Memory B cell (primary cell): ENCODE measurements at places on chromosomes 5 and 9.

DNA sequence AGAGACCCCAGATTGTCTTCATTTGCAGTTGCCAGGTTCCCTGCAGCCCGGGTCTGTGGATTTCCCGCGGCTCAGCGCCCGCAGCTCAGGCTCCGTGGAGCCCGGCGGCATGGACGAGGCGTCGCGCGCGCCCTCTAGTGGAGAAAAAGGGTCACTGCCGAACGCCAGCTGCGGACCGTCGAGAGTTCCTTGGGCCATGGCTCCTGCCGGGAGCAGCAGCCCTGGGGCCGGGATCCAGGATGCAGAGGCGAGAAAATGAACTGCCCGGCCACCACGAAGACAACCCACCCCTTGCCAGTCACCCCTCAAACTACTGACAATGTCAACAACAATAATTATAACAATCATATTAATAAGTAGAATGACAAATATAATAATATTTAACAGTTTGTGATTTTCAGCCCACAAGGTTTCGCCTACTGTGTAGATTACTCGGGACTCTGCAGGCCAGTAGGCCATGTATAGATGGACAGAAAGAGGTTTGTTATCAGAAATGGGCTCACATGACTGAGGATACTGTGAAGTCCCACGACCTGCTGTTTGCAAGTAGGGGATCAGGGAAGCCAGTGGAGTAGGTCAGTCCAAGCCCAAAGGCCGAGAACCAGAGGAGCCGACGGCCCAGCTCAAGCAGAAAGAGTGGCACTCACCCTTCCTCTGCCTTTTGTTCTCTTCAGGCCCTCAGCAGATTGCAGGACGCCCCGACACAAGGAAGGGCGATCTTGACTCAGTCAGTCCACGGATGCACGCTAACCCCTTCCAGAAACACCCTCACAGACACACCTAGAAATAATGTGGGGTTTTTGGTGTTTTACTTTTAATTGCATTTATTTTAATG, 43.1 kb downstream of the BOD1 start:
- peak; percentile 77 for DNase-seq

GRCh38 chr5:10331341-10331796, 22.1 kb upstream of the MARCHF6 start:
- DNase-seq, result no peak

- no peak for DNase-seq
Observed at GRCh38 chr5:133635051-133635450, 22.7 kb upstream of the FSTL4 start.

DNA sequence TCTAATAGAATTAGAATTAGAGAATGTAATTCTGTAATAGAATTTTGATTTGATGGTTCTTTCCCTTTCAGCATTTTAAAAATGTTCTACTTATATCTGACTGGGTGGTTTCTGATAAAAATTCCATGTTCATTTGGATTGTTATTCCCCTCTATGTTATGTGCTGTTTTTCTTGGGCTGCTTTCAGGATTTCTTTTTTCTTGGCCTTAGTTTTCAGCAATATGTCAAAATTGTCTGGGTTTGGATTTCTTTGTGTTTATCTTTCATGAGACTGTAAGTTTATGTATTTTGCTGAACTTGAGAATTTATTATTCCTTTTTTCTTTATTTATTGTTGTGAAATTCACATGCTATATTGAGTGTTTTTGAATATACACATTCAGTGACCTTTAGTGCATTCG, 189.1 kb downstream of the RANBP17 start:
- no peak for DNase-seq

GRCh38 chr5:2387634-2388325, 363.7 kb downstream of the IRX2 start:
- no peak for DNase-seq

DNA sequence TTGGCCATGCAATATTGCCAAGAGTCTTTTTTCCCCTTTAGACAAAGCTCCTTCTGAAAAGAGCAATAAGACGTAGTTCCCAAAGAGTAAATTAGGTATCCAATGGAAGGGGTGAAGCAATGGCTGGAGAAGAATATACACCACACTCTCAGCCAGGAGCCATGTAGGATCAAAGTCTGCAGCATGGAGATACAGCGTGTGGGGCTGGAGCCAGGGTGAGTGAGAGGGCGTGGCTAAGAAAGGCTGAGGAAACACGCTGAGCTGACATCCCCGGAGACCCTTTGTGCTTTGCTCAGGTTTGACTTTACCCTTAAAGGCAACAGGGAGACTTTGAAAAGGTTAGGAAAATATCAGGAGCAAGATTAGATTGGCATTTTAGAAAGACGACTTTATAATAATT, 87.1 kb upstream of the ELL2 start:
- no peak for DNase-seq

DNA sequence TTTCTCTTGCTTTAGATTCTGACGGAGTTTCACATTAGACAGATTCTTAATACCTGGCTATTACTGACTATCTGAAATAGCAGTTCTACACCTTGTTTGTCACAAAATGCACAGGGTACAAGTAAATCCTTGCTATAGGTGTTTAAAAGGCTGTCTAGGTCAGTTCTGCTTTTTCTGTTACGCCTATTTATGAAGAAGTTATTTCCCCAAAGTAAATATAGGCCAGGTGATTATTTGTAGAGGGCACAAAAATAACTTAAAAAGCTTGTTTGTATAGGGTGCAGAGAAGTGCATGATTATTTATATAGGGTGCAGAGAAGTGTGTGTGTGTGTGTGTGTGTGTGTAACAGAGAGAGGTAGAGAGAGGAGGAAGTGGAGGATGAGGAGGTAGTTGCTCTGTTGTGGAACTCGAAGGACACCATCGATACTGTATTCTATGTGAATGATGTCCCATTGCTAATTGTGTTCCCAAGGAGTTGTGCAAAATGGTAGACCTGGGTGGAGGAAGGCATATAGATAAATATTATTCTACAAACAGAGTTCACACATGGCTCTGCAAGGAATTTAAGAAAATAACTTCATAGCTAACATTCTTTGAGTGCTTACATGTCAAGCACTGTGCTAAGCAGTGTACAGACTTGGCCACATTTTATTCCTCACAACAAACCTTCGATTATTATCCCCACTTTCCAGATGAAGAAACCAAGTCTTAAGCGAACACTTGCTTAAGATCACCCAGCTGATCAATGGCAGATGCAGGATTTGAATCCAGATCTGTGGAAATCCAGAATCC, 96.3 kb upstream of the EQTN start:
- no peak for DNase-seq

DNA sequence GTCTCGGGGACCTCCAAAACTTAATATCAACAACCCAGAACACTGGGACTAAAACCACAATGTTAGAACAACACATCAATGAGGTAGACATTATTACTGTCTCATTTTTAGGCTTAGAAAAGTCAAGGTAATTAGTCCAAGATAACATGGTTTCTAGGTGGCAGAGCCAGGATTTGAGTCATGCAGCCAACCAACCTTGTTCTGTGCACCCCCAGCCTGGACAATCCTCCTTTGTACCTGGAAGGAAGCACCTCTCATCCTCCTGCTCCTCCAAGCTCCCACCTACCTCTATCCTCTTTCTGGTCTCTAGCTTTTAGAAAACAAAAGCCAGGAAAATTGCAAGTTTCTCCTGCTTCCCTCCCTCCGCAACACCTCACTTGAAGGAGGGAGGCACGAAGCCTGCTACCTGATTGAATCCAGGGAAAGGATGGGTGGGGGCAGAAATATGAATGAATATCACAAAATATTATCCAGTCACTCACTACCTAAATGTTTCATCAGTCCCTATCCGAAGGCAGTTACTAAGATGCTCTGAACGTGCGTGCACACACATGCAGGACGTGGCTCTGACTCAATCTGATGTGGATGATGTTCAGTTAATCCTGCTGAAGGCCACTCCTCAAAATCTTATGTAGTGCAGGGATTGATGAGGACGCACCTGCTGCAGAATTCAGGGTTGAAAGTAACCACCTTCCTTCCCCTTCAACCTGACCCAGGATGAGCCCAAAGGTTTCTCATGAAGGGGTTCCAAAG, 26.3 kb upstream of the TTC1 start:
- DNase-seq, result no peak

- peak; percentile 49 for DNase-seq
Observed at GRCh38 chr9:126471084-126471624, 142.6 kb upstream of the LMX1B start.

DNA sequence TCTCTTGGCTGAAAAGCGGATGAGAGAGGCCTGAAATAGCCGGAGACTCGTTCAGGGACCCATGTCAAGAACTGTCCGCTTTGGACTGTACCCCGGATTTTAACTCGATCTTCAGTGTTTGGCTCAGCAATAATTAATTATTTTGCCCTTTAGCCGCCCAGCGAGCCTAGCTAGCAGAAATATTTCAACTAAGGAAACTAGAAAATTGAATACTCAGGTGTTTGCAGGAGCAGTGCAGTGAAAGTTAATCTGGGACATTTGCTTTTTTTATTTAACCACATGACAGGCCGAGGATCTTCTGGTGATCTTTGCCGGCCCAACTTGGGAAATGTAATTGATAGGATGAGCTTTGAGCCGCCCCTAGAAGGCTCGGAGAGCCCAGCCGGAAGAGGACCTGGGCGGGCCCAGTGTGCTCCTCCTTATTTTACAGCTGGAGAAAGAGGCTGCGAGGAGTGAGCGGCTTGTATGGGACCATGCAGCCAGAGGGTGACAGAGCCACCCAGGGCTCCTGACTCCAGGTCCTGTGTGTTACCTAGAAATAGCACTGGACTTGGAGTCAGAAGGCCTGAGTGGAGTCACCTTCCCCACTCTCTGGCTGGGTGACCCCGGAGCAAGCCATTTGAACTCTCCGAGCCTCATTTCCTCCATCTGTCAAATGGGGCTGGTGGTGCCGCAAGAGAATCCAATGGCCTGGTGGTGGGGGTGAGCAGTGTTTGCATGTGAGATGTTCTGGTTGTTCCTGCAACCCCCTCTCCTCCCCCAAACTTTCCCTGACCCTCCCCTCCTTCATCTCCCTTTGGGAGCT, 2.4 kb downstream of the PPARGC1B start:
- DNase-seq, result no peak

DNA sequence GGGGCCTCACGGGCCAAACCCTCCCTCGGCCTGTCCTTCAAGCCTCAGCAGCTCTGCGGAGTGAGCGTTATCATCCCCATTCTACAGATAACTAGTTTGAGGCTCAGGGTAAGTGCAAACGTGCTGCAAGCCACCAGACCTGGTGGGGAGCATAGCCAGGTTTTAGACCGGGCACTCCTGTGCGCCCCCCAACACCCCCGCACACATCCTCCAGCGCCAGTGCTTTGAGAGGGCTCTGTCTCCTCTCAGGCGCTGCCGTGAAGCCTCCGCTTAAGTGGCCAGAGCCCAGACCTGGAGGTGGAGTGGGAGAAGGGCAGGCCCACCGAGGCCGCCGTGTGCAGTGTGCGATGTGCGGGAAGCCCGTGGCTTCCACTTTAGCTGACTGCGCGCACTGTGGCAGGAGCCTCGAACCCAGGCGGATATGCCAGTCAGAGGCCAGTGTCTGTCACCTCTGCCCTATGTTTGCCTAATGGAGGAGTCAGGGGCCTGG, 1.6 kb upstream of the MGAT1 start:
- no peak for DNase-seq

GRCh38 chr5:84231433-84231832, 153.2 kb downstream of the EDIL3 start:
- no peak for DNase-seq

DNA sequence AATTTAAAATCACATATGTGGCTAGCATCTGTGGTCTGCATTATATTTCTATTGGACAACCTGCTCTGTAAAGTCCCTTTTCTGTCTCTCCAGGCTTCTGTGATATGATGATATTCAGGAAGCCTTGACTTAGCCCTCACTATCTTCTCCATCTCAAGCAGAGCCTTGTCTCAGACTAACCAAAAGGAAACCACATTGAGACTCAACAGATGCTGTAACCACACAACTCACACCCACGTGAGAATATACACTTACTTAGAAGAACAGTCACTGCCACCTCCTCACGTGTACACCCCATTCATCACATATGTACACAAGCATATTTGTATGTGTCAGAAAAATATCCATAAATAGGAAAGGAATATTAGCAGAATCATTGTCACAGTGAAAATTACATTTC, 33.6 kb downstream of the HTR4 start:
- no peak for DNase-seq

GRCh38 chr9:15422372-15423230, at the start of gene SNAPC3:
Gene SNAPC3 (plus strand): TSS chr9:15422876. CDS start chr9:15422880, 4 bp downstream.
- DNase-seq, result peak; percentile 85

DNA sequence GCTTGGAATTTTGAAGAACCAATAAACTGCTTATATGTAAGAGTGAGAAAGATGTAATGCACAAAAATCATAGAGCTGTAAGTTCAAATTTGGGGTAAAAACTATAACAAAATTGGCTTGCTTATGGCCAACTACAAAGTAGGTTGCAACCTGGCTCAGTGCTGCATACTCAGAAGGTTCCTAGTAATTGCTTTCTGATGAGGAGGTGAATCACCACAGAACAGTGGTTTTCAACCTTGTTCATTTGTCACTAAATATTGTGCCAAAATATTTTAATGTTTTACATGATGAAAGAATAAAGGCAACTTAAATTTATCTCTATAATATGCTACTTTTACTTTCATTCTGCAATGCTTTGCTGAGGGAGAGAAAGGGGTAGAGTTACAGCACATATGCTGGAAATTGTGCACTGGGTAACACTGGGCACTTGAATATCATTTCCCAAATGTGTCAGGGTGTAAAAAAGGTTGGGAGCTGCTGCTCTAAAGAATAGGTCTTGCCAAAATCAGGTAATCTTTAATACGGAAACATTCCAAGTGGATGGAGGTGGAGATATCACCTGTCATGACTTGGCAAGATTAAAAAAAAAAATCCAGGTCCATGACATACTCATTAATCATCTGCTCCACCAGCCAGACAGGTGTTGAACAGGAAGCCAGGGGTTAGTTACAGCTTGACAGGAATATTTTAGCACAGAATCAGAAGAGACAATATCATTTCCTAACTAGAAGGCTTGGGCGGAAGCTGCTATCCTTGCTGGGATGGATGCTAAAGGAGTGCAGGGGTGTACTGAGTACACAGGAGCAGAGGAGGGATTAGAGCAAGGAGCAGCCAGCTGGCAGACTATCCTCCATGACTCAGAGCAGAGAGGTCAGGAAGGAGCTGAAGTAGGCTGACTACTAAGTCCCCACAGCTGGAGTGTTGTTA, 34.6 kb upstream of the CCL21 start:
- DNase-seq, result no peak

- DNase-seq, result no peak
Observed at GRCh38 chr5:11791792-11792191, 112.5 kb downstream of the CTNND2 start.

GRCh38 chr5:59001154-59001553, 418.3 kb downstream of the RAB3C start:
- no peak for DNase-seq

DNA sequence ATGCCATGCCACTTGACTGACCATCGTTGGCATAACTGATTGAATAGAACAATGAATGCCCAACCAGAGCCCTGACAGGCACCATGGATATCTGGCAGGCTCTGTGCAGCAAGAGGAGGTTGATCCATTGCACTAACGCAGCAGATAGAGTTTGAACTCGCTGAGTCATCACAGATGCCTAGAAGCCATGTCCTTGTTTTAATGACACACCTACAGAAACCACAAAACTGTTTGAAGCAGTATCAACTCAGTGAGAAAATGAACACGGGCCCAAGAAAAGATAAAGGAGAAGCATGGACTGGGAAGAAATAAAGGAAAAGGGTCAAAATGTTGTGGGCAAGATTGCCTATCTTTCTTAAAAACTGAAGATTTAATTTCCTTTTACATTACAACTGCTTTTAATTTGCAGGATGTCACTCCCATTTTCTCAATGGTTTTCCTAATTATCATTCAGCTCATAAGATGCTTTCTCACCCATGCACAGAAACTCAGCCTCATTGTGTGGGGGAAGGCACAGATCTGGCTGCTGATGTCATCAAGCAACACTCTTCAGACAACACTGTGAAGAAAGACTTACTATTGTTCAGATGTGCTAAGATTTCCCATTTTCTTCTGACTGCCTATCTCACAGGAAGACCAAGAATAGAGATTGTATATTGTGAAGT, 129.0 kb downstream of the PIK3R1 start:
- no peak for DNase-seq
